ENCODE measurements at places on chromosomes 1 and 21.

GRCh38 chr1:185795181-185795580 lies 61.0 kb downstream of the HMCN1 start:
- no peak for DNase-seq

GRCh38 chr21:29166853-29167252 lies 36.4 kb downstream of the MAP3K7CL start:
- no peak for DNase-seq

DNA sequence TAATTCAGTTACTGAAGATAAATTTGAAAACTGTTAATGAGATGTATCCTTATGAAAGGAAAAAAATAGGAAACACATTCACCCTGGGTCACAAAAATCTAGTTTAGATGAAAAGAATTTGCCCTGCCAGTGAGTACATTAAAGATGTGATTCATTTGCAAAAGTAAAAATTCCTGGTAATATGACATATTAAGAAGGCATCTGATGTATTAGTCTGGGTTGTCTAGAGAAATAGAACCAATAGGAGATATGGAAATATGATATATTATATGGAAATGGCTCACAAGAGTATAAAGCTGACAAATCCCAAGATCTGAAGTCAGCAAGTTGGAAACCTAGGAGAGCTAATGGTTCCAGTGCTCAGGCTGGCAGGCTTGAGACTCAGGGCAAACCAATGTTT lies 153.8 kb downstream of the MRPL39 start:
- no peak for DNase-seq

GRCh38 chr1:165169028-165169427 lies 187.5 kb downstream of the LMX1A start:
- no peak for DNase-seq

- DNase-seq, result no peak
Observed at GRCh38 chr1:228999446-229000170, 264.3 kb downstream of the RHOU start.

DNA sequence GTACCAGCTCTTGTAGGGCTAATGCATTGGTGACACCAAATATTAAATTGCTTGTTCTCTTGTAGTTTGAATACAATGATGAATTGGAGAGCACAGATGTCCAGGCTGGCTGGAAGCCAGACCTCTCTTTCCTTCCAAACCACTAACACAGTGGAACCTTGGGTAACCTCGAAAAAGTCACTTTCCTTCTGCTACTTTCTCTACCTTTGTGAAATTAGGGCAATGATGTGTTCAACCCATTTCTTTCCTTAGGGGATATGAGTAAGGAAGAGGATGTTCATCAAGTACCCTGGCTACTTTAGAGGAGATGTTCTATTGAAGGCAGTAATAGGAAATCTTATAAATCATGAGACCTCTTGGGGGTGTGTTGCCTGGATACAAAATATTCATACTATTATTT lies 55.7 kb downstream of the XCL2 start:
- DNase-seq, result no peak

- DNase-seq, result peak; percentile 4
Observed at GRCh38 chr21:29849735-29850176, 90.0 kb downstream of the GRIK1 start.

GRCh38 chr1:89213347-89213746 lies 14.6 kb upstream of the GBP4 start:
- DNase-seq, result no peak

- no peak for DNase-seq
Observed at GRCh38 chr1:82844911-82845827, 1044.4 kb downstream of the ADGRL2 start.

DNA sequence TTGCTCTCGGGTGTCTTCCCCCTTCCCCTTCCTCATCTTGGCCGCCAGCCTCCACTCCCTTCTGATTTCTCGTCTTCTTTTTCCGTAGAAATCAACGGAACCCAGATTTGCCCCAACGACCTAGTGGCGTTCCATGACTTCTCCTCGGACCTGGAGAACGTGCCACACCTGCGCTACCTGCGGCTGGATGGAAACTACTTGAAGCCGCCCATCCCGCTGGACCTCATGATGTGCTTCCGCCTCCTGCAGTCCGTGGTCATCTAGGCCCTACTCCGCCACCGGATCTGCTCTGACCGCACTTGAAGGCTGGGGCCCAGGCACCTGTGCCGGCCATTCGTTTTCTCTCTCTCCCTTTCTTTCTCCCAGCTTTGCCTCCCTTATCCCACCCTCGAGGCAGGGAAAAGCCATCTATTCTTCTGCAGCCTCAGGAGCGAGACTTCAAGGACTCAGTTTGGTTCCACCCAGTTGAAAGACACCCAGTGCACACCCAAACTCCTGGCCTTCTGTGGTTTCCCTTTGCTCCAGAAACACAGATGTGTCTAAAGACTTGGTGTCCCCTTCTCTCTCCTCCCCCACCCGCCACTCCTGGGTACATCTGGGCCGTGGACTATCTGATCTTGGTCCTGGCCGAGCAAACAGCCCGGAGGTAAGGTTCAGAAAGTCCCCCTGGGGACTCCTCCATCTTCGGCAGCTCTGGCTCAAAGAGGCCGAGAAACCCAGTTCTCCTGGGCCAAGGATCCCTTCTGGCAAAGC lies 7.2 kb upstream of the OPTC start:
- no peak for DNase-seq

- no peak for DNase-seq
Observed at GRCh38 chr21:26809745-26810144, 35.5 kb downstream of the ADAMTS1 start.

DNA sequence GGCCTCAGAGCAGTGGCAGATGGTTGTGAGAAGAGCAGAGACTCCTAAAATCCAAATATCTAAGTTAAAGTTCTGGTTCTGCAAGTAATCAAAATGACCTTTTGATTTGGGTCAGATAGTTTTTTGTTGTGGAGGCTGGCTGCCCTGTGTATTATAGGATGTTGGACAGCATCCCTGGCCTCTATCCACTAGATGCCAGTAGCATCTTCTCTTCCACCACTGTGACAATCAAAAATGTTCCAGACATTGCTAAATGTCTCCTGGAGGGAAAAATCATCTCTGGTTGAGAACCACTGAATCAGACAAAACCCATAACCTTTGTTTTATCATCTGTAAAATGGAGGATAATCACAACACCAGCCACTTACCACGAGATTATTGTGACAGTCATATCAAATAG lies 5.9 kb upstream of the DPT start:
- DNase-seq, result no peak

DNA sequence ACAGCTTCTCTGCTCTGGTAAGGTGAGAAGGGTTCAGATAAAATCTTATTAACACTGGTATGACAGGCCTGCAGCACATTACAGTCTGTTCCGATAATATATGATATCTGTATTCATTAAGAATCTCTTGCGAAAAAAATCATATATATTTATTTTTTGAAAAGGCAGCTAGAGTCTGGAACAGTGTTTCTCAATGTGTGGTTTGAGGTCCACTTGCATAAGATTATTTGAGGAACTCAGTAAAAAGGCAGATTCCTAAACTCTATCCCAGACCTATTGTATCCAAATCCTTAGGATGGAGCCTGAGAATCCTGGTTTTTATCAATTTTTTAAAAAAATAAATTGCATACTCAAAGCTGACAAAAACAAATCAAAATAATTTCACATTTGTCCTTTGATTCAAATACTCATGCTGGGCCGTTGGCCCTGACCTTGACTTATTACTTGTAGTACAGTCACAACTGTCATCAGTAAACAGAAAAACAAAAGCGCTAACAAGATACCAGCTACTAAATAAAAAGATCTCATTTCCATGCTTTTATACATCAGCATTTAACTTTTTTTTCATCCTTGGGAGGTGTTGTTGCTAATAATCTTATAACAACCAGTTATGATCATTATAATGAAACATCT lies 60.6 kb downstream of the RGS2 start:
- no peak for DNase-seq

DNA sequence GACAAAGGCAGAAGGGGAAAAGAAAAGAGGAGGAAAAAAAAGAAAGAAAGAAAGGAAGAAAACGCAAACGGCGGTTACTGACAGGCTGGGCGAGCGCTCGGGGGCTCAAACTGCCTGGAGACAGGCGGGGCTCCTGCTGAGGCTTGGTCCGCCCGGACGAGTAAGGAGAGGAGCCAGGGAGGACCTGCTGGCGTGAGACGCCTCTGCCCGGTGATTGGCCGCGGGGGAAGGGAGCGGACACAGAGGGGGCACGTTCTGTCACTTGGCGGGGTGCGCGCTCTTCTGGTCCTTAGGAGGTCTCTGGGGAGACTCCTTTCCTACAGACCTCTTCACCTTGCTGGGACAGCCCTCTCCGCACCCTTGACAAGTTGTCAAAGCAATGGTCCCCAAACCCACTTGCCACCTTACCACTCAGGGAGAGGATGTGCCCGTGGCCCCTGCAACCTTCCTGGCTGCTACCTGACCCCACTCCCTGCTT lies 791 bp upstream of the PIK3R3 start:
- DNase-seq, result no peak

DNA sequence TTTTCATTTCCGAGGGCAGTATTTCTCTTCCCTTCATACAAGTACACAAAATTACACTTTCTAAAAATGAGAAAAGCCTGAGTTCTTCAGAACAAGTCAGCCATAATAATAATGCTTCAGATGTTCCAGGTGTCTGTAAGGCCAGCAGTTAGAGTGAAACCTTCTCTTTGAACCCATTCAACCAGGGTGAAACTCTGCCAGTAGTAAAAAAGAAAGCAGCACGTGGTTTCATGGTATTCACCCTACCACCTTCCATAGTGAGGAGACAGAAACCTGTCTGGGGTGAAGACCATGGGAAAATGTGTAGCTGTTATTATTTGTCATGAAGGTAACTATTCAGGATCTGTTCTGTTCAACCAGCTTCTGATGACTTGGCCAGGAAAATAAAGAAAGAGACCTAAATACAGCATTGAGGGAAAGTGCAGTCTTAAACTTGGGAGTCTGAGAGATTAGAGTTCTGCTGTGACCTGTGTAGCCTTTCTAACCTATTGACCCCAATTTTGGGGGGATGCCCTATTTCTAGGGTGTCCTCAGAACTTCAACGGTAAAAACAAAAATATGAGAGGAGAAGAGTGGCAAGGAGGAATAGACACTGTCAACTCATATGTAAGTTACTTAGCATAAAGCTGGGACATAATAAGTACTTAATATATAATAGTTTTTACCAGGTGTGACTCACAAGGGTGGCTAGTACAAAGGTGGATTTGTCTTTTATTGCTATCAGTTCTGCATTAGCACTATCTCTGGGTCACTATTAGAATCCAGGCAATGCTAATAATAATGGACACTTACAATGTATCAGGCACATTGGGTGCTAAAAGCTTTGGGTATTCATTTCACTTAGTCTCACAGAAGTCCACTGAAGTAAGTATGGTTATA lies 70.0 kb upstream of the TNFSF4 start:
- DNase-seq, result no peak

DNA sequence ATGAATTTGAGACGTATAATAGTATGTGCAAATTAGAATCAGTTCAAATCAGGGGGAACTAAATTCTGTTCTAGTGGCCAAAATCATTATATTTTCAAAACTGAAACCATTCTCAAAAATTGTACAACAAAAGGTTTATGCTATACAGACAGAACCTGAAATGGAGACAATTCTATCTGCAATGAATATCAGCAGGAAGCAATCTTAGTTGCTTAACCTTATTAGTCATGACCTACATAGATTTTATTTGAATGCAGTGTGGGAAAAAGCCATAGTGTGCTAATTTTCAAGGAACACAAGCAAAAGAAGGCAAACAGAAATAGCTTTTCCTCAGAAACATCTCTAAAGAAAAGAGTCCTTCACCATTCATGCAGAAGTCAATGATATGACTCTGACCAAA lies 6.5 kb downstream of the AK5 start:
- no peak for DNase-seq

- DNase-seq, result no peak
Observed at GRCh38 chr21:41980561-41980960, 26.7 kb upstream of the C2CD2 start.

GRCh38 chr1:110136911-110137310 lies 13.4 kb upstream of the SLC6A17 start:
- DNase-seq, result no peak

DNA sequence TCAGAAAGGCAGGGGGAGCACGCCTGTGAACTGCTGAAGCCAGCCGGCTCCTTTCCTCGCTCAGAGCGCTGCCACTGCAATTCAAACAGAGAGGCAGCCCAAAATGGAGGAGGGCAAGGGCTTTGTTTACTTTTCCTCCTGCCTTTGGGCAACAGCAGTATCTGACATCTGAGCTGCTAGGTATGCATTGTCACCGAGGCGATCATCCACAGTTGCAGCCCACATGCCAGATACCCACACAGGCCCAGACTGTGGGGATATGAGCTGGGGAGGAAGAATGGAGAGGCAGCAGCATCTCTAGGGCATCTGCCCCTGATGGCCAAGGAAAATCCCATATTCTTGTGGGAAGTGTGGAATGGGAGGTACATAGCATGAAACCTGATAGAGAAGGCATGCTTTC lies 357.1 kb downstream of the BARHL2 start:
- DNase-seq, result no peak

GRCh38 chr21:14964621-14965020 lies 100.2 kb downstream of the NRIP1 start:
- no peak for DNase-seq

GRCh38 chr1:160836561-160836960 lies 26.1 kb downstream of the CD244 start:
- DNase-seq, result no peak

- DNase-seq, result no peak
Observed at GRCh38 chr1:212858461-212859265, 588 bp downstream of the FLVCR1 start.

GRCh38 chr1:173553312-173553711 lies 49.6 kb downstream of the SLC9C2 start:
- no peak for DNase-seq

- DNase-seq, result no peak
Observed at GRCh38 chr1:167455786-167456446, 62.4 kb downstream of the CD247 start.

DNA sequence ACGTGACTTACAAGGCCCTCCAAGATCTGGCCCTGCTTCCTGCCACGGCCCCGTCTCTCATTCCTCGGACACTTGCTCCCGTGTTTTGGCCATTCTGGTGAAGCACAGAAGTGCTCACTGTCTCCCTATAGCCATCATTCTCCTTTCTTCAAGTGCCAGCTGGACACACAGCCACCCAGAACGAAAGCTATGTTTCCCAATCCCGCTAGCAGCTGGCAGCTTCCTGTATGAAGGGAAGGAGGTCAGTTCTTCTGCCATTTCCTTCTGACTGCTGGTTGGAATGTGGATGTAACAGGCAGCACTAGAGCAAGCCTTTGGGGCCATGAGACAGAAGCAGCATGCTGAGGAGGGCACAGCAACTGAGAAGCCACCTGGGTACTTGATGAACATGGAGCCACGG lies 82.8 kb downstream of the TGFBR3 start:
- DNase-seq, result no peak

Data from stimulated activated CD4-positive, alpha-beta T cell treated with anti-CD3 and anti-CD28 coated beads, Interleukin-15, amount 100 ng/mL, for 48 hours (primary cell).